ENCODE measurements at places on chromosomes 6 and 20.

DNA sequence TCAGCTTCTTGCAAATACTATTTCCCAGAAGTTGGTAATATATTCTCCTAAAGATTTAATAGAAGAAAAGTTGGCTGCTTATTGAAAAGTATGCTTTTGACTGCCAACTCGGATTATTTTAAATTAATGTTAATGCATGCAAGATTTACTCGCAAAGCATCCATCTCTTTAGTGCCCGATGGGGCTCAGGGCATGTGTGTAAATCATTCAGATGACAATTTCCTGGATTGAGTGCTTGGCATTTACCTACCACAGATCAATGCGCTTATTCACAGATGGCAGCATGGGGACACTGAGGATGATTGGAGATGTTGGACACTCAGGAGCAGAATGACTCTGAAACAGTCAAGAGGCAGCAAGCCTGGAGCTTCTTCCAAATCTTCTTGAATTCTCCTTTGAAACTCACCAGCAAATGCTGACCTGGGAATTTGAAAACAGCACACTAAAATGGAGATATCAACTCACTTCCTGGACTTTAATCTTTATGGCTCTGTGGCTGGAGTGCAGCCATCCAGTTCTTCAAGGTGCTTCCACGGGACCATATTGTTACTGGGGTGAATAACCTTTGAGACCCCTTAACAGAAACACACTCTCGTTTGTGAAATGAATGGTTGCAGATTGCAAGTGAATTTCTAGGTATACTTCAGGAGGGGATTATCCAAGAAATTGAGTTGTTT is 34.1 kb upstream of the TIAM2 start:
- DNase-seq = no peak

- DNase-seq = no peak
Measured at GRCh38 chr6:16162003-16162402, 33.1 kb downstream of the MYLIP start.

- no peak for DNase-seq
Measured at GRCh38 chr20:40802886-40803285, 113.8 kb upstream of the MAFB start.

DNA sequence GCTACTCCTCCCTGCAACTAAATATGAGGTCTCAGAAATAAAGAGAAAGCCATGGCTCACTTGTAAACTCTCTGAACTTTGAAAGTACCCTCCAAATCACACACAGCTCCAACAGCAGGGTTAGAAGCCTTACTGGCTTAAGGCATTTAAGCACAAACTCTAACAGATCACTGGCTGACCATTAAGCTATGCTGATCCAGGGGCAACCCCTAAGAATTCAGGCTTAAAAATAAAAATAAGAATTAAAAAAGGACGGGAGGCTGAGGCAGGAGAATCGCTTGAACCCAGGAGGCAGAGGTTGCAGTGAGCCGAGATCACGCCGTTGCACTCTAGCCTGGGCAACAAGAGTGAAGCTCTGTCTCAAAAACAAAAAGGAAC is 21.8 kb downstream of the HLA-E start:
- no peak for DNase-seq

DNA sequence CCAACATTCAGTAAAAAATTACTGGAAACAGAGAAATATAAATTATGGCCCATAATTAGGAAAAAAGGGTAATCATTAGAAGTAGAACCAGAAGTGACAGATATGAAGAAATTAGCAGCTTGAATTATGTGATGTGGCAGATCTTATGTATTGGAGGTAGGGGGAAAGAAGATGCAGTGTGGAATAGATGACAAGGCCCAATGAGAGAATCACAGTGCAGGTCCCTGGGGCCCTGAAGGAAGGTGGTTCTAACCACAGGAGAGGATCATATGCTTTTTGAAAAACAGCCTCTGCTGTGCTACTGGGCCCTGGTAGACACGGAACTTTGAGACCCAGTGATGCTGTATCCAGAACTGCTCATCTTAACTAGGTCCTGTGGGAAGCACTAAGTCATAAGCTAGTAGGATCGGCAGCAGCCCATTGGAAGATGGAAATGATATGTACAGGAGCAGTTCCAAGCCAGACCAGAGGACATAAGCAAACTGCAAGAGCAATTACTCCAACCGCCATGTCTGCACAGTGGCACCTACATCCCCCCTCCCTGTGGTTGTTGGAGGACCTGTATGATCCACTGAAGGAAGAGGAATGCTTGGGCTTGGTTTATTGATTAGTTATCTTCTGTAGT is 14.2 kb downstream of the HEBP2 start:
- no peak for DNase-seq

- DNase-seq = no peak
Measured at GRCh38 chr6:115773741-115774140, 286.9 kb downstream of the FRK start.

GRCh38 chr6:90444160-90444714 is 142.6 kb downstream of the MAP3K7 start:
- no peak for DNase-seq

GRCh38 chr6:128367437-128367836 is 153.0 kb downstream of the PTPRK start:
- DNase-seq = no peak

DNA sequence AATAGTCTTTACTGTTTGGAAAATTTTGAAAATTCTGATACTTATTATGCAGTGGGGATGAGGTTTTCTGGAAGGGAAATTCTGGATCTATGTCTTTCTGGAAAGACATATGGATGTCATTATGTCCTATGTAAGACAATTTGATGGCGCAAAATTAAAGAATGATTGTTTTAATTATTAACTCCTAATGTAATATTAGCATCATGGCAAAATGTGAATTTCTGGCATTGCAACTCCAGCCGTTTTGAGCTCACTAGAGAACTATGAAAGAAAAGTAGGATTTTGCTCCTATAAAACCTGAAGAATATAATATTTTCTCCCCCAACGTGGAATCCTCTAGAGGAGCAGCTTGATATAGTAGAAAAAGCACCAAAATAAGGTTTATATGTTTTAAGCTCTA is 243.2 kb downstream of the RFPL4B start:
- DNase-seq = no peak

DNA sequence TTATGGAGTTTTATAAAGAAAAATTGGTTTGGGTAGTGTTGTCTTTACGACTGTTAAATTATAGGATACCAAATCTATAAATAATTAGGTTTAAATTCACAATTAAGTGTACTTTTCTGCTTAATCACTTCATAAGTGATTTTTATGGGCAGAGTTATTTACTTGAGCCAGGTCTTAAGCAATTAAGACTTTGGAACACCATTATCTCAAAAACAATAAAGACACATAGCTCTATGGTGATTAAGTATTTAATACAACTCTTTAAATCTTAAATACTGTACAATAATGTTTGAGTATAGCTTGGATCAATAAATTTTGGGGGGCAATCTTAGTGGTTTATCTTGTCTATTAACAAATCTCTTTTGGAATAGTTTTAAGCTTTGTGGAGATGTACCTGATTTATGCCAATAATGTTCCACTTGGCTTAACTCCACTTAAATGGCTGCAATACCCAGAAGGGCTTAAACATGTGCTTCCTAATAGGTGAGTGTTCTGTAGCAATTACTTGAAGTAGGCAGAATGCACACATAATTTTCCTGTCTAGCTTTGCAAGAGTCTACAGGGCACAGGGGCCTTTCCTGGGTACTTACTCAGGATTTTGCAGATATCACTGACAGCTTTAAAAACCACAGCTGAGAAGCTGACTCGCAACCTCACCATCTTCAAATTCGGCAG is 7.5 kb downstream of the FERMT1 start:
- DNase-seq = no peak

- no peak for DNase-seq
Measured at GRCh38 chr20:25484911-25485511, 77.5 kb downstream of the GINS1 start.

GRCh38 chr20:48002517-48002970 is 217.3 kb upstream of the SULF2 start:
- no peak for DNase-seq

GRCh38 chr6:88586371-88587149 is 376.9 kb downstream of the RNGTT start:
- no peak for DNase-seq

- DNase-seq = no peak
Measured at GRCh38 chr6:35088281-35089215, 52.6 kb downstream of the TCP11 start.

GRCh38 chr20:21092806-21093205 is 13.4 kb downstream of the LINC00237 start:
- DNase-seq = no peak

GRCh38 chr6:17835784-17836183 is 129.1 kb upstream of the NUP153 start:
- no peak for DNase-seq

DNA sequence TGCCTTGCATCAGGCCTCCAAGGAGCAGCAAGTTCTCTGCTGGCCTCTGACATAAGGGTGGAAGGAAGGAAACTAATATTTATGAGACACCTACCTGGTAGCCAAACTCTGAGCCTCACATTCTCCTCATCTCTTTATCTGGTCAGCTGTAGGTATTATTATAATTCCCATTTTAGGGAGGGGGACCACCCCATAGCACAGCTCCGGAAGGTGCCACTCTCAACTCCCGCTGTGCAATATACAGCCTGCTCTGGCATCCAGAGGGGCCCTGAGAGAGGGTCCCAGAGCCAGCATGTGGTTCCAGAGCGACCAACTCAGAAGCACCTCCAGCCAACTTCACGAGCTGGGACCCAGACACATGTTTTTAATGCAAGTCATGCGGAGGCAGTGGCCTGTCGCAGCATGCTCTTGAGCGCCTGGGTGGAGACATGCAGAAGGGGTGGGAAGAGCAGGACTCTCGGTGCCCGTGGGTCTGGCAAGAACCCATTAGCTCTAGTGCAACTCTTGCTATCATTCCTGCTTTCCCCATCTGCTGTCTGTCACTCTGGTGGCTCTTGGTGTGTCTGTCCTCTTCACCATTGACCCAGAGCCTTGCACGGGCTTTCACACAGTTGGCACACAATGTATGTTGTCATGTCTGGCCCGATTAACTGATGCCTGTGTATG is 15.0 kb upstream of the MYMX start:
- DNase-seq = no peak

DNA sequence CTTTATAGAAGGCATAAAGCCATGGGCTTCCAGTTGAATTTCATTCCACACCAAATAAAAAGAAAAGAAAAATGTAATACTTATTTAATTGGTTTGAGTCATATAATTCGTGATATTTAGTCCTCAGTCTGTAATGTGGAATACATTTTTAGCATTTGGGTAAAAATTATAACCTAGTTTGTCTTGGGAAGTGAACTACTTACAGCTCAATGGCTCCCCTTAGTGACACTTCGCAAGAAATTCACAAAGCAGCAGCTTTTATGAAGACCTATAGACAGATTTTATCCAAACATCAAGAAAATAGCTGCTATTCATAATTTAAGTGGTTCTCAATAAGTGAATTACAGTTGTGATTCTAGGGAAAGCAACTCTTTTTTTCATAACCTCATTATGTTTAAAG is 72.1 kb downstream of the RSPO3 start:
- peak; percentile 52 for DNase-seq
